Breast epithelium (tissue), 4 donors: ENCODE measurements at places on chromosomes 12 and 14. TPM values are rescaled to one million over a fixed set of nuclear protein-coding genes. Genes with fewer than 3 reads are reported as not detected.

The ZC3H14 gene
- 76.7 TPM for total RNA-seq

- H3K27me3 ChIP-seq: no peaks in the 10 kb centered on the region
- H3K36me3 ChIP-seq: no peaks in the 10 kb centered on the region
- H3K4me3 ChIP-seq: no peak overlapping the region
- H3K27ac ChIP-seq: no peak overlapping the region
- no peak for DNase-seq
These were observed 578 bp downstream of the ADAMTS20 start for GRCh38 chr12:43551279-43551970.

The MRPL42 gene
- total RNA-seq: 41.0 TPM

- no peaks in the 10 kb centered on the region for H3K27me3 ChIP-seq
- no peak overlapping the region for H3K4me3 ChIP-seq
- H3K4me1 ChIP-seq: no peaks in the 10 kb centered on the region
- no peak overlapping the region for H3K27ac ChIP-seq
- DNase-seq: no peak
These were observed 257.4 kb upstream of the ATP2B1 start for GRCh38 chr12:89965993-89966392.

DNA sequence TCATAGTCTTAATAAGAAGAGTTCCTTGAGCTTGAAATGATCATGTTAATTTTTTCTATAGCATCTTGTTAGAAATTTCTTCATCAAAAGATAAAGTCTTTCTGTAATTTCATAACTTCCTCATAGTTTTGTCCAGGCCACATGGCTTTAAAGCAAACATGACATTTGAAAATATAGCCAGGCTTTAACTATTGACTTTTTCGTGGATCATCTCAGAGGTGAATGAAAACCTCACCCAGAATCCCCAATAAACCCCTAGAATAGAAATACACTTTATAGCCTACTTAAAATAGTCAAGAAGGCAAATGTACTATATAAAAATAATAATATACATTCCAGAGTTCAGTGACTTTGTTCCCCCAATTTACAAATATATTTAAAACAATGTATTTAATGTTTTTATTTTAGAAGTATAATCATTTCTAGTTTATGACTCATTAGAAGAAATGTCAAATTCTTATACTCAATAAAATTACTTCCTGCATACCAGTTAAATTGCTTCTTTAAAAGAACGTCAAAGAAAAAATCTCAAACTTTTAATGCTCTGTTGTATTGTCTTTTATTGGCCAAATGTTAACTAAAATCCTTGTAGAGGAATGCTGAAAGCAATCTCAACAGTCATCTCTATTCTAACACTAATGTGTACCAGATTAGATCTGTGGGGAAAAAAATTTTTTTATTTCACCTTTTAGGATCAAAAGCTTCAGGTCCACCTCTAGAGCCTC lies 21.6 kb downstream of the EXOC5 start:
- no peaks in the 10 kb centered on the region for H3K4me1 ChIP-seq
- H3K27me3 ChIP-seq: no peaks in the 10 kb centered on the region
- H3K27ac ChIP-seq: no peak overlapping the region
- no peak overlapping the region for H3K4me3 ChIP-seq
- H3K36me3 ChIP-seq: no peaks in the 10 kb centered on the region

The KRT81 gene
- total RNA-seq: 29.9 TPM

The TSPAN8 gene
- total RNA-seq: 28.3 TPM

GRCh38 chr14:100045642-100046344 lies 19.4 kb upstream of the EVL start:
- no peaks in the 10 kb centered on the region for H3K27me3 ChIP-seq
- H3K27ac ChIP-seq: peak overlapping the region; percentile 40
- no peaks in the 10 kb centered on the region for H3K4me1 ChIP-seq
- H3K36me3 ChIP-seq: no peaks in the 10 kb centered on the region
- H3K4me3 ChIP-seq: no peak overlapping the region
- no peak for DNase-seq

GRCh38 chr14:31036552-31036951 lies 10.4 kb upstream of the STRN3 start:
- DNase-seq: no peak
- H3K36me3 ChIP-seq: no peaks in the 10 kb centered on the region
- no peaks in the 10 kb centered on the region for H3K27me3 ChIP-seq
- no peaks in the 10 kb centered on the region for H3K4me1 ChIP-seq
- no peak overlapping the region for H3K4me3 ChIP-seq
- H3K27ac ChIP-seq: no peak overlapping the region

DNA sequence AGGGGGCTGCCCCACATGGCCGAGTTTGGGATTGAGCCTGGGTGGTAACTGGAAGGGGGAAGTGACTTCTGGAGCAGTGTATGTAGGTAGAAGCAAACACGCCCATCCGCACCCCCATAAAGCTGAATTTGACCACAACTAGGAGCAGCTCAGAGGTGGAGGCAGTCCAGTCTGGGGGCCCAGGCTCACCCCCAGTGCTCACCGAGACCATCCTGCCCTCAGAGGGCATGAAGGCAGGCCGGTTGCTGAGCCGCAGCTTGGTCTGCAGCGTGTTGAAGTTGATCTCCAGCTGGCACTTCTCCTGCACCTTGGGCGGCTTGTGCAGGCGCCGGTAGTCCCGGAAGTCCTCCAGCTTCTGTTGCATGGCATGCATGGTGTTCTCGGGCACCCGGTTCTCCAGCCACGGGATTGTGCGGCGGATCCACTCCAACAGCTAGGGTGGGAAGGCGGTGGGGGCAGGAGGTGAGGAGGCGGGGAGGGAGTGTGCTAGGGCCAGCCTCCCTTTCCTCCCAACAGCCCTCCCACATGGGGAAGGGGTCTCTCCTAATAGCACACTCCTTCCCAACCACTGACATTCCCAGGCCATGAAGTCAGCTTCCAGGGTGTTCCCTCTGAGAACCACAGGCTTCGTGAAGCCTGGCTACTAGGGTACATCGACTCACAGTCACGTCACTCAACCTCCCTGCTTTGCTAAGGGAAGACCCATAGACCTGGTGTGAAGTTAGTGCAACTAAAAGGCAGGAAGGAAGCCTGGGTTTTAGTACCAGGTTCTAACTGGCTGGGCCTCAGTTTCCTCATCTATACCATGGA lies 87.0 kb downstream of the ACTN1 start:
- H3K27me3 ChIP-seq: no peaks in the 10 kb centered on the region
- no peak overlapping the region for H3K27ac ChIP-seq

- H3K4me3 ChIP-seq: no peak overlapping the region
- H3K4me1 ChIP-seq: no peaks in the 10 kb centered on the region
- H3K27me3 ChIP-seq: no peaks in the 10 kb centered on the region
- H3K27ac ChIP-seq: no peak overlapping the region
- DNase-seq: no peak
These were observed 83.4 kb downstream of the GTF2A1 start for GRCh38 chr14:81137316-81137715.

The GPRC5D gene
- total RNA-seq: not detected
